NCI-H2171 treated with DMSO at 0.1 percent for 48 hours (cell line): ENCODE measurements at places on chromosomes 11 and 22.

GRCh38 chr22:28883917-28884746, 760 bp downstream of the ZNRF3 start:
- peak; percentile 38 for DNase-seq

DNA sequence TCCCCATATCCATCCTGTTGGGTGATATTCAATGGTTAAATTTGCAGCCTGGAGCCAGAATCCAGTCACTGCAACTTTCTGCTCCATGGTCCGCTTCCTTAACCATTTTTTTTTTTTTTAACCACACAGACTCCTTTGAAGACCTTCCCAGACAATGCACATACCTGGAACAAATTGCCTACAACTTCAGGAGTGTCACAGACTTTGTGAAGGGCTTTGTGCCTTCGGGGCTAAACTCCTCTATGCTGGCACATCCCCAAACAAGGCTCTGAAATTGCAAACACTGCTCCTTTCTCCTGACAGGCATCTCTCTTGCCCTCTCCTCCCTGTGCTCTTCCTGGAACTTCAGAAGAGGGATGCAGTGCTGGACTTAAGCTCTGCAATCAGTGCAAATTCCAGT, 40.6 kb downstream of the TENM4 start:
- no peak for DNase-seq

DNA sequence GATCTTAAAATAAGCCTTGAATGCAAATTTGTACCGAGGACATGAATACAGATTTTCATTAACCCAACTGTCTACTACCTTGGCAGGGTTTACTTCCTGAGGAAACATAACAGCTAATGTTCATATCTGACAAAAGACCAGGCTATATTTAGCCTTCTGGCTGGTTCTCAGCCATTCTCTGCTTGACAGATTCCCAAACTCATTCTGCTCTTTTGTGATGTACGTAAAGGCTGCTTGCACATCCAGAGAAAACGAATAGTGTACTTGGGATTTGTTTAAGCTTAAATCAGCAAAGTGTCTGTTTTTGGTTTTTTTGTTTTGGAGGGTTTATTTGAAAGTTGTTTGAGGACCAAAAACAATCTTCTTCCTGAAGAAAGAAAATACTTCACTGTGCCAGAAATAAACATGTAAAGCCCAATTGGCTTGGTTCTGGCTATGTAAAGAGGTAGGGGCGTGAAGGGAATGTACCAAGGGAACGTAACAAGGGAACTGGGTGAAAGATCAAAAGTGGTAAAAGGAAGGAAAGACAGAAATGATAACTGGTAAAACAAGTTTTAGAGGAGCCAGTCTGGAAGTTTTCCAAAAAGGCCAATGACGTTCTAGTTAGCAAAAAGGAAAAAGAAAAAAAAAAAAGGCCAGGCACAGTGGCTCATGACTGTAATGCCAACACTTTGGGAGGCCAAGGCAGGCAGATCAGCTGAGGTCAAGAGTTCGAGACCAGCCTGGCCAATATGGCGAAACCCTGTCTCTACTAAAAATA, 21.4 kb upstream of the CRTAM start:
- DNase-seq: no peak

DNA sequence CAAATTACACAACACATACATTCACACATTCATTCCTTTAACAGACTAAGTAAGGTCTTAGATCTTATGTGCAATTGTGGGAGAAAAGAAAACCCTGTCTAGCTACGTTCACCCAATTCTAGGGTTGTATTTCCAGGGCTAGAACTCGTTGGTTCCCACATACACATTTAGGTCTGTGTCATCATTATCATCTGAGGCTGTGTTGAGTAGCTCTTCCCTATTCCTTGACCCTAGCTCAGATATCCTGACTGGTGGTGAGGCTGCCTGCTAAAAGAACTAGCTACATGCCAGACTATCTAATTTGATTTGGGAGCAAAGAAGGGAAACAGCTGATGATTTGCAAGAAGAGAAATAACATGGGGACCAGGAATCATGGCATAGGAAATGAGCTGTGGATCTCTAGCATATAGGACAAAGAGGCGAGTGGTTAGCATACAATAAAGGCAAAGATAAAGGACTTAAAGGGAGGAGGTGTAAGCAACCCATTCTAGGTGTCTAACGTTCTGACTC, 27.5 kb upstream of the OR10G7 start:
- DNase-seq: no peak

DNA sequence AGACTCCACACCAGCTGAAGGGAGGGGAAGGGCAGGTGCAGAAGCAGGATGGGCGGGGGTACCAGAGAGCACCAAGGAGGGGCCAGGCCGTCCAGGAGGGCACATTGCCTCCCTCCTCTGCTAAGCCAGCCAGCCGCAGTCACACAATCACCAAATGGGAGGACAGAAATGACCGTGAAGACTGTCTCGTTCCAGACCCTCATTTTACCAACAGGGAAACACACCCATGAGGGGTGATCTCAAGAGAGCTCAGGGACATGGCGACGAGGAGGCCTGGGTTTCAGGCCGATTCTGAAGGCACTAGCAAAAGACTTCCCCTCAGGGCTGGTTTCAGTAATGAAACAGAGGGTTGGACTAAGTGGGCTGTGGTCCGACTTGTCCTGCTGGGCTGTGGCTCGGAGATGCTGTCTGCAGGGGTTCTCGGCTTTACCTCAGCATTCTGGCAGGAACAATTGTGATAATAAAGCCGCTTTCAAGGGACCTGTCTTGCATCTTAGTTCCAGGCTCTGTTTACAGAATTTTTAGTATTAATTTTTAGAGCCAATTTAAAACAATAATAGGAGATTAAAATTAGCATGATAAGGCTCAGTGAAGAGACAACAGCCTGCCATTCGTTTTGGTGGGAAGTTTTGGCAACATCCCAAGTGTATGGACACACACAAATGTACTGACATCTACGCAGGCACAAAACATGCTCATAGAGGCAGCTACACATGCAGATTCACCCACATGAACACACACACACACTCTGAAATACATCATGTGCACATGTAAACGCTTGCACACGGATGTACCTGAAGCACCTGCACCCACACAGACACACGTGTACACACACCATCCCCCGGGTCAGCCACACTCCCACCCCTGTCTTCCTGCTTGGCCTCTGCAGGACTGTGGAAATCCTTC, 2.0 kb upstream of the B3GAT1 start:
- no peak for DNase-seq

GRCh38 chr22:28397306-28397705, 282.3 kb downstream of the TTC28 start:
- DNase-seq: no peak

- peak; percentile 83 for DNase-seq
These were observed 21.5 kb downstream of the ASCC2 start for GRCh38 chr22:29816539-29816938.

GRCh38 chr11:67118181-67118766, 789 bp upstream of the KDM2A start:
- peak; percentile 28 for DNase-seq

GRCh38 chr11:13045734-13046133, 36.6 kb downstream of the RASSF10 start:
- DNase-seq: no peak

DNA sequence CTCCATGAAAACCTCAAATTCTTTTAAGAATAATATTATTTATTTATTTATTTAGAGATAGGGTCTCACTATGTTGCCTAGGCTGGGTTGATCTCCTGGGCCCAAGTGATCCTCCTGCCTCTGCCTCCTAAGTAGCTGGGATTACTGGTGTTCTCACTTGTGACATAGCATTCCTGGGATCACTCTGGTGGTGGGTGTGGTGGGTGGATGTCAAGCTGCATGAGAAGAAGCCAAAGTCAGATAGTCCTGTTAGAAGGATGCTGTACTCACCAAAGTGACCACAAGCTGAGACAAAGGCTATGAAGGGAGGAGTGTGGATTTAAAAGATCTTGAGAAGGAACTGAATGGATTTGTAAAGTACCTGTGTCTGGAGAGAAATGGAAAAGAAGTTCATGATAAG, 87.9 kb upstream of the SPON1 start:
- no peak for DNase-seq

DNA sequence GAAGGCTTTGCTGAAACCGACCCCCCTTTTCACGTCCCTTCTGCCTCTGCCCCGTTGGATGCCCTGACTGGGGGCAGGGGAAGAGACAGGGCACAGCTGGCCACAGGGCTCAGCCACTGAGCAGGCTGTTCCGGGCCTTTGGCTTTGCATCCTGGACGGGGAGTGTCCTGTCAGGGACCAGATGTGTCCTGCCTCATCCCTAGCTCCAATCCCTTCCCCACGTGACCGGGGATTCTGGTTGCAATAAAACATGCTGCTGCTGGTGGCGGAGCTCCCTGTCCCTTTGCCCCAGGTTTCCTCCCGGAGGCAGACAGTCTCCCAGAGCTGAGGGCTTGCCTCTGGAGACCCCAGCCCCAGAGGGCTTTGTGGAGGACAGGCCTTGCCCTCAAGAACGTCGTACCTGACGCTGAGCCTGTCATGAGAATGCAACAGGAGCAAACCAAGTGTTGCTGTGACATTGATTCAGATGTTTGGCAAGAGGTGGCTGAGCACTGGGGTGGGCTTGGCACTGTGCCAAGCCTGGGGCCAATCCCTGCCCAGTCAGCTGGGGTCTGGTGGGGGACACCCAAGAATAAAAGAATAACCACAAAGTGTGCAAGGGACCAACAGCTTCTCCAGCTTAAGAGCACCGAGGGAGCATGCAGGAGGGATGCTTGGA, 7.3 kb downstream of the CDC42EP2 start:
- no peak for DNase-seq

DNA sequence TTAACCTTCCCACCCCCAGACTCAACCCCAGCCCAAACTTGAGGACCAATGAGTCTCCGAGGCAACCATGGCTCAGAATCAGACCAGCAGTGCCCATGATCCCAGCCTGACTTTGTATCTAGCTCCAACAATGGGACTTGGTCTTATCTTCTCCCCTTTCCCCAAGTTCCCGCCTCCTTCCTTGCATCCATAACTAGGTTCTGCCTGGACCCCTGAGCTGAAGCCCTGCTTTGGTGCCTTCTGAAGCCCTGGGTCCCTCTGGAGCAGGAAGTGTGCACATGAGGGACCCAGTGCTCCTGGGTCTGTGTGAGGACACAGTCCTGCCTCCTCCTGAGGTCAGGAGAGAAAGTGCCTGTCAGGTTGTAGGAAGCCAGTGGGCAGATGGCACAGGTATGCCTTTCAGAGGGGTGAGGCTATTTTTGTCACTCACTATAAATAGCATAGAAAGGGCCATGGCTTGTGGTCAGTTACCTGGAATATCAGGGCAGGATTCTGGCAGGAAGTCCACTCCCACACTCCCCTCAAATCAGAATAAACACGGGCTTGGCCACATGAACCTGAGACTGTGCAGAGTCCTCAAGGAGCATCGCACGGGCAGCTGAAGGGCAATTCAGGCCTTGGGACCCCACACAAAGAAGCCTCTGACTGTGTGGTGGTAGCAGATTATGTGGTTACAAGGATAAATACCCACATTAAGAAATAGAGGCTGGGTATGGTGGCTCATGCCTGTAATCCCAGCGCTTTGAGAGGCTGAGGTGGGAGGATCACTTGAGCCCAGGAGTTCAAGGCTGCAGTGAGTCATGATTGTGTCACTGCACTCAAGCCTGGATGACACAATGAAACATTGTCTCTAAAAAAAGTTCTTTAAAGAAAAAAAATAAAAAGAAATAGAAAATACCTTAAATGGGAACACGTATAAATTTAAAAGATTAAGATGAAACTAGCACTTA, 27.4 kb downstream of the RCN1 start:
- no peak for DNase-seq

DNA sequence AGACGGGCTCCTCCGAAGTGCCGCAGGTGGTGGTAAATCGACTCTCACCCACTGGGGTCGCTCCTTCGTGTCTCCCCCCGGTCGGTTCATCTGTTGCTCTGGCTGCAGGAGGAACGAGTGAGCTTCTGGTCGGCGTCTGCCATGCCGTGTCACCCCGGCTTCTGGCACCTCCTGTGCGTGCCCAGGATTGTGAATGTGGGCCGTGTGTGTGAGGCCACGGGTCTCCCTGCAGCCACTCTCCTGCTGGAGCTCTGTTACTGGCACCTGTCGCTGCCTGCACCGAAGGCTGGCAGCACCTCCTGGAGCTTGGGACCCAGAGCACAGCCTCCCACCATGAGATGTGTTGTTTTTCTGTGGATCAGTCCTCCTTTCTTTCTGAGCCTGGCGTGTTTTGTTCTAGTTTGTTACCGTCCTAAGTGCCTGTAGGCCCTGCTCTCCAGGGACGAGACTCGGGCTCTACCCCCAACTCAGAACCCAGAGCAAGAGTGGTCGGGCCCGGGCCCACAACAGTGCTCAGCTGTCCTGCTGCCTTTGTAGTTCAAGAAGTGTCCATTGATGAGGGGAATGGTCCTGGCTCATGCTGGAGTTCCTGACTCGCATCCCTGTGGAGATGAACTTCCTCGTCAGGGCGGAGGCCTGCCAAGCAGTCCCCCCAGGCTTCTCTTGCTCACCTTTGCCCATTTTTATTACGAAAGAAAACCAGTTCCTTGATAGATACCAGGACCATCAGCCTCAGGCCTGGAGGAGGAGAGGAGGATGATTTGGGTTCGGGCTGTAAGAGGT, 66.6 kb downstream of the MED15 start:
- no peak for DNase-seq

GRCh38 chr11:63813563-63814382, 517 bp downstream of the SPINDOC start:
- DNase-seq: peak; percentile 39

DNA sequence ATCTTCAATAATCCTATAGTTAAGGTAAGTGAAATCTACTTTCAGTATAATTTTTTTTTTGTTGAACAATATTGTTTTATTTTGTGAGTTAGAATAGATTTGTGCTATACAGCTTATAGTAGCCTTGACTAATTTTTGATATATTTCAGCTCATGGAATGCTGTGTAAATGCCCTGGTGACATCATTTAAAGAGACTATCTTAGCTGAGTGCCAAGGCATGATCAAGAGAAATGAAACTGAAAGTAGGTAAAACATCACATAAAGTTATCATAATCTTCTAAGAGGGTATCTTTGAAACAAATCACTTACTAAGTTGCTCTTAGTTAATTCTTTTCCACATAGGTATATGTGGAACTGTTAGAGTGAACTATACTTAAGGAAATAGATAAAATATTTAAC, 51.4 kb upstream of the ACAT1 start:
- DNase-seq: no peak

DNA sequence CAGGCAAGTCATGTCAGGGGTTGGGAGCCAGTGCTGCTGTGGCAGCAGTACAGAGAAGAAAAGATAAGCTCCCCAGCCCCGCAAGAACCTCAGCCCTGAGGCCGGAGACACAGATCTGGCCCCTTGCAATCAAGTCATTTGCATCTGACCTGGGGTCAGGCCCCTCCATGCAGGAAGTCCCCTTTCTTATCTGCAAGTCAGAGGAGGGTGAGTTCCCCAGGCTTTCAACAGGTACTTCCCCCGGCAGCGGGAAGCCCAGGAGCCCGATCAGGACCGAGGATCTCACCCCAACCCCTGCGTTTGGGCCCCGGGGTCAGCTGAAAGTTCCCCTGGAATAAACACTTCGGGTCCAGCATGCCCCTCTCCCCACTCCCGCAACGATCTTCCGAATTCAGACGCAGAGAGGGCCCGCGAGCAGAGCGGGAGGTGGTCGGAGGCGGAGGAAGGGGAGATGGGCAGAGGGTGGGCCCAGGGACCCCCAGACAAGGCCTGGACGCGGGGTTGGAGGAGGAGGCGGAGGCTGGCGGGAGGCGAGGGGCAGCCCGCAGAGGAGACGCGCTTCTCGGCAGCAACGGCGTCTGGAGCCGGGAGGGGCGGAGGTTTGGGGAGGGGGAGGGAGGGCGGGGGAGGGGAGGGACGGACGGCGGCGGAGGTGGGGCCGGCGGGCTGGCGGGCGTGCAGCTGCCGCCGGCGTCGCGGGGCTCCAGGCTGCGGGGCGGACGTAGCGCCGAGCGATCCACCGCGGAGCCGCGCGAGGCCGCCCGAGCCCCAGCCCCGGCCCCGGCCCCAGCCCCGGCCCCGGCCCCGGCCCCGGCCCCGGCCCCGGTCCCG, at the start of gene TSPAN18:
TSS of gene TSPAN18 (plus strand) at position 680 of the 831 bp plus-strand sequence. CDS start 179,455 bp downstream, outside the sequence.
- peak; percentile 49 for DNase-seq

- DNase-seq: no peak
These were observed 2.0 kb downstream of the CLCF1 start for GRCh38 chr11:67371189-67371910.
